ENCODE measurements at places on chromosomes 2 and 18.
A peak's percentile ranks its signal among the peaks of the same experiment; 100 is the strongest.

DNA sequence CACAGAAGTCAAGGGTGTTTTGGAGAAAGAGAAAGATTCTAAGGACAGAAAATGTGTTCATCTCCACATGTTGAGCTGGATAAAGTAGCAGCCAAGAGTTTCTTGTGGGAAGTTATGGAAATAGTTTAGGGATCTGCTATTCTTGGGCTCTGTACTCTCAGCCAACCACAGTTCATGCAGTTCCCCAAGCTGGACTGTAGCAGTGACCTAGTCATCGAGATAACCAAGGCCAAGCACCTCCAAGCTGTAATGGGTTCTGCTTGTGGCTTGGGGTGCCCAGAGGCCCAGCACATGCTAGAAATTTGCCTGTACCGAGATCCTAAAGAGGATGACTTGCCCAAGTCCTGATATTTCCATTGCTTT, 91.9 kb upstream of the RASGRP3 start:
- DNase-seq, result no peak

GRCh38 chr2:217273162-217273561, 413.3 kb upstream of the TNP1 start:
- no peak for DNase-seq

GRCh38 chr2:43708891-43709290, 32.7 kb upstream of the C1GALT1C1L start:
- no peak for DNase-seq

DNA sequence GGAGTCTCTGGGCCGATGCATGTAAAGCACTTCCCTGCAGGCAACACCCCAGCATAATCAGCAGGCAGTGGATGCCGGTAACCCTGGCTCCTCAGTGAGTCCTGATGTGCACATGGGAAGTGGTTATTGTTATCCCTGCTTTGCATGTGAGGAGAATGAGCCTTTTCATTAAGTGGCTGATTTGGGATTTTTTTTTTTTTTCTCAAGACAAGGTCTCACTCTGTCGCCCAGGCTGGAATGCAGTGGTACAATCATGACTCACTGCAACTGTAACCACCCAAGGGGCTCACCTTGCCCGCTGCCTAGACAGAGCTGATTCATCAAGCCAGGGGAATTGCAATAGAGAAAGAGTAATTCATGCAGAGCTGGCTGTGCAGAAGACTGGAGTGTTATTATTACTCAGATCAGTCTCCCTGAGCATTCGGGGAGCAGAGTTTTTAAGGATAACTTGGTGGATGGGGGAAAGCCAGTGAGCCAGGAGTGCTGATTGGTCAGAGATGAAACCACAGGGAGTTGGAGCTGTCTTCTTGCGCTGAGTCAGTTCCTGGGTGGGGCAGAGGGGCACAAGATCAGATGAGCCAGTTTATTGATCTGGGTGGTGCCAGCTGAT, 95.4 kb downstream of the SOCS6 start:
- DNase-seq, result no peak

- peak; percentile 89 for DNase-seq
Observed at GRCh38 chr18:32048507-32049091, 30.0 kb downstream of the RNF125 start.

- no peak for DNase-seq
Observed at GRCh38 chr18:24988253-24988840, 363.6 kb downstream of the ZNF521 start.

- no peak for DNase-seq
Observed at GRCh38 chr18:10715791-10716190, 190.0 kb downstream of the NAPG start.

DNA sequence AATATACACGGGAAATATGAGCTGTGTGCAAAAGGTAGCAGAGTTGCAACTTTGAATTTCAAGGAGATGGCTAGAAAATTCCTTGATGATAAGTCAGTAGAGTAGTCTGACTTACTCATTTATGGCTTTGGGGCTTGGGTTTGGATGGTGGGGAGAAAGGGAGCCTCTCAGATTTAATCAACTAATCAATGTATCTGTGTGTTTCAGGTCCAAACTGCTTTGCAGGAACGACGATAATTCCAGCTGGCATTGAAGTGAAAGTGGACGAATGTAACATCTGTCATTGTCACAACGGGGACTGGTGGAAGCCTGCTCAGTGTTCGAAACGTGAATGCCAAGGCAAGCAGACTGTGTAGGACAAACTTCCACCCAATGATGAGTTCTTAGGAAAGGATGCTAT, 164.6 kb downstream of the VWC2L start:
- DNase-seq, result no peak

GRCh38 chr18:28718696-28719095, 541.8 kb upstream of the CDH2 start:
- no peak for DNase-seq

DNA sequence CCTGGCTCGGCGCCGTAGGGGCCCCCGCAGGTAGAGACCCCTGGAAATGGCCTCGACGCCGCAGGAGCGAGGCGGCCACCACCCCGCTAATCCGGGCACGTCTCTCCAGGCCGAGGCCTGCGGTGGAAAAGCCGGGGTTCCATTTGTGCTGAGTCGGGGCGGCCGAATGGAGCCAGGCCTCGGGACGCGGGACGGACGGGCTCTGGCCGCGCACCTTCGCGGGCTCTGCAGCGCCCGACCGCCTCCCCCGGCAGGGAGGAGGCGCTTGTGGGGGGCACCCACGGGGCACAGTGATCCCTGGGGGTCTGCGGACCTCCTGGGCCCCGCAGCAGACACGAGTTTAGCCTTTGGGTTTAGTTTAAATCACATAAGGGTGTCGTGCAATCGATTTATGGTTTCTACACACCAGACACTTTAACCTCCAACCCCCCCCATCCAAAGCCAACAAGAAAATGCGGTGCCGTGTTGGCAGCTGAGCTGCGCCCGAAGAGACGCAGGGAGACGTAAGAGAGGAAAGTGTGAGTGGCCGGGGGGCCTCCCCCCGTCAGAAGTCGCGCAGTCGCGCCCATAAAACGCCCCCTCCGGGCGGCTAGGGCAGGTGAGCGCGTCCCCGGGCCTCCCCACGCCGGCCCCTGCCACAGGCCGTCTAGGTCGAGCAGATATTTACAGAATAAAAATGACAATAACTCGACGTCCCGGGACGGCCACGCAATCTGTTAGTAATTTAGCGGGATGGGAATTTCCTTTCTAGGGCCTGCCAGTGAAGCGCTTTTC, 1.0 kb upstream of the NFATC1 start:
- DNase-seq, result no peak

DNA sequence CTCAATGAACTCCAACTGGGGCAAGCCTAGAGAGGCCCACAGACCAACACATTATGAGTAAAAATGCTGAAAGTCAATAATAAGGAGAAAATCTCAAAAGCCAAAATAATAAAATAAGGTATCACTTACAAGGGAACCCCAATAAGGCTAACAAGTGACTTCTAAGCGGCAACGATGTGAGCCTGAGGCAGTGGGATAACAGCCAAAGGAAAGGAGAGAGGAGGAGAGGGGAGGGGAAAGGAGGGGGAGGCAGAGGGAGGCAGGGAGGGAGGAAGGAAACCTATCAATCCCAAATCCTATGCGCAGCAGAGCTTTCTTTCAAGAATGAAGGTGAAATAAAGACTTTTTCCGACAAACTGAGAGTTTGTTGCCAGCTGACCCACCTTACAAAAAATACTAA, 6.0 kb upstream of the NFATC1 start:
- no peak for DNase-seq

DNA sequence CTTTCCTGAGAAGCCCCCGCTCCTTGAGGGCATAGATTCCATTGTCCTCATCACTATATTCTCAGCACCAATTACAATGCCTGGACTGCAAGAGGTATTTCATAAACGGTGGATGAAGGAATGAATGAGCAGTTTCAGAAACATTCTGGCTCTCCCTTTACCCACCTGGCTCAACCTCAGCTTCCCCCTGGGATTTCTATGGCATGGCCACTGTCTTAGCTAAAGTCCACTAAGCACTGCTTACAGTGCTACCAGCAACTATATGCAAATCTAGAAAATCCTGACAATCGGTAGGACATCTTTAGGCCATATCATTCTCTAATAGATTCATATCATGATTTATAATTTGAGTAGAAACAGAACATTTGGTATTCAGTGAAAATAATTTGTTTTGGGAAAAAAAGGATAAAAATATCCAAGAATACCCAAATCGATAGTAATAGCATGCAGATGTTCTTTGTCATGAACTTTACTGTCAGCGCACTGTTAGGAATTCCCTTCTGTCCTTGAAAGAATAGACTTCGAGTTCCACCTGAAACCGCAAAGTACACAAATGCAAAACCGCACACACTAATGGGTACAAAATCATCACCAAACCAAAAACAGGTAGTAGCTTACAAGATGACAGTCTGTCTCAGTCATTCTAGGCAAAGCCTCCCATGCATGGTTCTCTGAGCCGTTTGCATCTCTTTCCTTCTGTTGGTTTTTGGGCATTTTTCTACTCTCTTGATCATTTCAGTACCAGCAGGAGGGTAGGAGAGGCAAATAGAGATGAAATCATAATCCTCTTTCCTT, 303.6 kb upstream of the ID2 start:
- DNase-seq, result no peak

DNA sequence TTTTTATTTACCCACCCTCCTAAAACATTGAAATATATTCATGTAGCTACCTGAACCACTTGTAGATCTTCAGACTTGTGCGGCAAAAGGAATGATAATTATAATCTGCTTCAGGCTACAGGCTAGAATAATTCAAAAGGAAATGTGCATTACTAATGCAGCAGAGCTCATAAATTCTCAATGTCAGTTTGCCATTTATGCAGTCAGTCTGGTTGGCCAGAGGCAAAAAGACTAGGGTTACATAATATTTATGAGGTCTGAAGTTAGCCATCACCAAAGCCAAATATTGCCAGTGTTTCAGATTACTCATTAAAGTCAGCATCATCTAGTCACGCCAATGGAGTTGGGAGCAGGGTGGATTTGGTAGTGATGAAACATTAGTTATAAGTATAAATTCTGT, 38.9 kb downstream of the METAP1D start:
- DNase-seq, result no peak

DNA sequence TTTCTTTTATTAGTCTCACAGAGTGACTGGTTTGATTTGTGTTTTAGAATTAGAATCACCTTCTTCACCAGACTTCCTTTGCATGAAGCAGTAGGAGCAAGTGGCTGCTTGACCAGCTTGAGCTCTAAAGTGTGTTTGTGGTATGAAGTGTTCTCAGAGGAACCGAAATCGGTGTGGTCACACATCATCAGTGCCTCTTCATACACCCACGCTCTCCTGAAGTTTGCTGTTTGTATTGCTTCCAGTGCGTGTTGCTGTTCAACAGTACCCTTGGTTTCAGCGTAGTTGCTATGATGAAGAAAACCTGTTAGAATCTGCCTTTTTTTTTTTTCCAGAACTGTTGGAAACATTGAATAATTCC, 77.9 kb downstream of the LIMS1 start:
- DNase-seq, result peak; percentile 75

GRCh38 chr2:230619491-230619890, 93.2 kb upstream of the CAB39 start:
- no peak for DNase-seq

DNA sequence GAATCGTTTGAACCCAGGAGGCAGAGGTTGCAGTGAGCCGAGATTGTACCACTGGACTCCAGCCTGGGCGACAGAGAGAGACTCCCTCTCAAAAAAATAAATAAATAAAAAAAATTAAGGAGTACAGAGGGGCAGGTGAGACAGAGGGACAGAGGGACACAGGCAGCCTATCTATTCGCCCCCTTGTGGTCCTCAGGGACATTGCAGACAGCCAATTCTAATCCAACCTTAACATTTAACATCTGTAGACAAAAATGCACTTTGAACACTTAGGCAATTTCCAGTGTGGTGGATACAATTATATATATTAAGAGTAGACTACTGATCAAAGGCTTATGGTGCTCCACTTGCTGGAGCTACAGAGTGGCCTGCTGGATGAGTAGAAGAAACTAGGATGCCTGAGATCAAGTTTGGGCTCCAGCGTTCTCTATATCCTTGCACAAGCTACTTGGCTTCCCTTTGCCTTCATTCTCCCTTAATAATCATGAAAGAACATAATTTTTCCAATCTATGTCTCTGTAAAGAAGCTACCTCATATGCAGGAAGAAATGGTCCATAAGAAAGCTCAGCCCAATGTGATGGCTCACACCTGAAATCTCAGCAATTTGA, 8.2 kb upstream of the SMARCAL1 start:
- peak; percentile 65 for DNase-seq

GRCh38 chr2:83054751-83055150, 1404.3 kb downstream of the SUCLG1 start:
- DNase-seq, result no peak

- DNase-seq, result no peak
Observed at GRCh38 chr18:76850112-76850511, 27.8 kb downstream of the ZNF236 start.

GRCh38 chr18:76455003-76455676, 39.9 kb downstream of the ZNF516 start:
- no peak for DNase-seq

GRCh38 chr2:170641961-170642360, 73.2 kb upstream of the SP5 start:
- no peak for DNase-seq

DNA sequence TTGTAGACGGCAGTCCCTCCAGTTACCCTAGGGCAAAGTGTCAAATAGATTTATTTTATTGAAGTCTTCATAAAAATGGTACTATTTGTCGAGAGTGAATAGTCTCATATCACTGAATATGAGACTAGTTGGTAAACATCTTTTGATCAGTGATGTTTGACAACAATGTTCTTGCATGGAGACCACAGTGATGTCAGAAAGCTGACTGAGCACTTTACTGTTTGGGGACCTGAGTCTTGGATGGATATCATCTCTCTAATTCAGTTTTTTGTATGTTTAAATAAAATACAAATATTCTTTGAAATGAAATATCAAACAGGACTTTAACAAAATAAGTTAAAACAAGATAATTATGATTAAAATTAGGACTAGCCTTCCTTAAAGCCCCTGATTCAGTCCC, 1315.4 kb upstream of the NRXN1 start:
- no peak for DNase-seq

DNA sequence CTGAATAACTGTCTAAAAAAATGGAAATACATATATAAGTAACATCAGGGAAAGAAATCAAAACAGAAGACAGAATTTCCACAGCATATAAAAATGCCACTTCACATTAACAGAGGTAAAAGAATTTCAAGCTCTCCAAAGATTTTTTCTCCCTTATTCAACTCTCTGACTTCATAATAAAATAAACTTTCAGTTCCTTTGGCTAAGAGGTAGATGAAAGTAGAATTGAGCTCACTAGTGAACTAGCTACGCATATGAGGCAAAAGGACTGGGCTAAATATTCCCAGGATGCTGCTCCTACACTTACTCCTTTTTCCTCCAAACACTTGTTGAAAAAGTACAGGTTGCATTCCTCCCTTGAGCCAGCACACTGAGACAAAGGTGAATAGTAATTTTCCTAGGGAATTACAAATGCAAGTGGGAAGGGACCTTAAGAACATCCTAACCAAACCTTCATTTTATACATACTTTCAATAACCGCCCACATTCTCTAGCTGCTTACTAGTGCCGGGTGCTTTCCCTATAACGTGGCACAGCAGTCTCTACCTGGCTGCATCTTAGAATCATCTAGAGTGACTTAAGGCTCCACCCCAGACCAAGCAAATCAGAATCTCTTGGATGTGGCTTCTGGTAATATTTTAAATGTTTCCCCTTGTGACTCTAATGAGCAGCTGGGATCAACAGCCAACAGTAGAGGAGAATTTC, 136.6 kb downstream of the MTCL1 start:
- no peak for DNase-seq
